ENCODE measurements at places on chromosomes 4 and X.

DNA sequence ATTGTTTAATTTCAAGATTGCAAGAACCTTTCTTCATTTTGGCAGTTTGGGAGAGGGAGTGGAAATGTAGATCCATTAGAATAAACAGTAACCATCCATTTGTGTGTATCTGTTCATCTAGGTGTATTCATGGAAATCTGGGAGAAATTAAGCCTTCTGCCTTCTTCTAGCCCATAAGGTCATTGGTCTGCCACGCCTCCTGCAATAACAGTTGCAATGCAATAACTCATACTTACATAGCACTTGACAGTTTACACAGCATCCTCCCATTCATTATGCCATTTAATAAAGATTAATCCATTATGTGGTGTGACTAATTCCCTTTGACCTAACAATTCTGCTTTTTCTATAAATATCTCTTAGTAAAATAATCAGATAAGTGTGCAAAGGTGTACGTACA is 42.6 kb downstream of the SHROOM4 start:
- DNase-seq: no peak

- no peak for DNase-seq
Observed at GRCh38 chr4:18524667-18525066, 503.1 kb upstream of the LCORL start.

- peak; percentile 53 for DNase-seq
Observed at GRCh38 chr4:108351791-108352190, 183.1 kb upstream of the LEF1 start.

DNA sequence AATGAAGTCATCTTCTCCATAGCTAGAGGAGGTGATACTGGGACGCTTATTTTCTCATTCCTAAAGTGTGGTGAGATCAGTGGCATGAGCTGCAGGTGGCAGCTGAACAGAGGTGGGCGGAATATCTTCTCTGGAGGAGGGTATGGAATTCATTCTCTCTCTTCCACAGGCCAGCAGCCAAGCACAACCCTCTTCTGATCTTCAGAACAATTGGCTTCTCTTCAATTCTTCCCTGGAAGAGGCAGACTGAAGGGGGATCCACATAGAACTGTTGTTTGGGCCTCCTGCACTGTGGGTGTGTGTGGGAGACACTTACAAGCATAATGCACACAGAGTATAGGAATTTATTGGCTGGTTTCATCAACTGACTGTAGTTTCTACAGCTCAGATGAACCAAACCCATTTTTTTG is 180.4 kb upstream of the RASGEF1B start:
- no peak for DNase-seq

DNA sequence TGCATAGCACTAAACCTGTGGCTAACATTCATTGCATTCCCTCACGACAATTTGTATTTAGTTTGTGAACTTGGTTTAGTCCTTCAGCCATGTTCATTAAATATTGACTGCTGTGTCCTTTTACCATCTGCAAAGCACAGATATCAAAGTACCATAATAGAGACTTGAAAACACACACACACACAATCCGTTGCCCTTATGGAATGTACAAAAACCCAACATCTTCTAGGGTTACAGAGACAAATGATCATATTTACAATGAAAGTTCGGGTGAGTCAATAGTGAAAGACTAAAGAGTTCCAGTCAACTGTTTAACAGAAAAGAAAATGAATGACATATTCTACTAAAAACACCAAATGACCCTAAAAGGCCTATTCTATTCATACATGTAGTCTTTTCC is 50.8 kb upstream of the TXK start:
- DNase-seq: no peak

DNA sequence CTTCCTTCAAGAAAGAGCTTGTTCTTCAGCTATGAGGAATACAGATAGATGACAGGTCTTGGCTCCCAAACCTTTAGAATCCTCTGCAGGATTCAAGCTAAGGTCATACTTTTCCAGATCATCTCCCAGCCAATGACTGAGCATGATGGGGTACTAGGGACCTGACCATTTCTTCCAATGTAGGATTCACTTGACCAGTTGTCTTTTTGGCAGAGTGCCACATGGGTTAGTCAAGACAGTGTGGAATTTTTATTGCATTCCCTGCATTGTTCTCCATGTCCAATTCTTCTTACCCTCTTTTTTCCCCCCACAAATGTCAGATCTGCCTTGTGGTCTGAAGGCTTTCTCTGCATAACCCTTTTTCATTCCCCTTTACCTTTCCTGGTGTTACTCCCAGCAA is 99.5 kb downstream of the CCSER1 start:
- DNase-seq: no peak

- no peak for DNase-seq
Observed at GRCh38 chr4:73894001-73894400, 24.8 kb downstream of the CXCL1 start.

DNA sequence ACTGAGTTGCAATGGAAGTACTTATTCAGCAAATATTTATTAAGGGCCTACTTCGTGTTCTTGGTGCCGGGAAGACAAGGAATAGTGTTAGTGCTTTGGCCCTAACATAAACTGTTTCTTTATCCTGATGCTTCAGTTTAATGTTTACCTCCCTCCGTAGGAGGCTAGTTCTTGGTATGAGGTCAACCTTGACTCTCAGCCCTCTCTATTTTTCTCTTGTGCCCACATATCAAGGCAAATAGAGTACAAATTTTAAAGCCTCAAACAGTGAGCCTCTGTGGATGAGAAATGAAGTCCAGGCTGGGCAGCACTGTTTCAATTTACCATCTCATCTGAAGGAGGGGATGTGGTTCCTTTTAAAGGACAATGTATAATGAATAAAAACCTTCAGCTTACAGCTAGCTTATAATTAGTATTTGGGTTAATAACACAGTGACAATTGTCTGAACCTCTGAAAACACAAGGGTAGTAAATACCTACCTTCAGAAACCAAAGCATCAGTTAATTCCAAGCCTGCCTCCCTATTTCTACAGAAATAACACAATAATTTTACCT is 68.5 kb downstream of the SH3RF1 start:
- no peak for DNase-seq

GRCh38 chrX:2627272-2627867 is 63.7 kb upstream of the CD99 start:
- DNase-seq: no peak

- no peak for DNase-seq
Observed at GRCh38 chrX:146906166-146906565, 91.6 kb upstream of the CXorf51A start.

DNA sequence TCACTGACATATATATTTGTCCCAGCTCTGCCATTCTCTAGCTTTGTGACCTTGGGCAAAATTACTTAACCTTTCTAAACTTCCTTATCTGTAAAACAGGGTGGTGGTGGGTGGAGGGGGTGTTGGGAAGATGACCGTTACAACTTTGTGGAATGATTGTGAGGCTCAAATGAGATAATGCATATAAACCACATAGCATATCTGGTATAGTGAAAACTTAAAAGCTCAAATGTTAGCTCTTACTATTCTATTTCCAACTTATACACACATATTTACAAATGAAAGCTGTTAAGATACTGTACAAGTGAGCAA is 52.9 kb upstream of the HPRT1 start:
- no peak for DNase-seq

DNA sequence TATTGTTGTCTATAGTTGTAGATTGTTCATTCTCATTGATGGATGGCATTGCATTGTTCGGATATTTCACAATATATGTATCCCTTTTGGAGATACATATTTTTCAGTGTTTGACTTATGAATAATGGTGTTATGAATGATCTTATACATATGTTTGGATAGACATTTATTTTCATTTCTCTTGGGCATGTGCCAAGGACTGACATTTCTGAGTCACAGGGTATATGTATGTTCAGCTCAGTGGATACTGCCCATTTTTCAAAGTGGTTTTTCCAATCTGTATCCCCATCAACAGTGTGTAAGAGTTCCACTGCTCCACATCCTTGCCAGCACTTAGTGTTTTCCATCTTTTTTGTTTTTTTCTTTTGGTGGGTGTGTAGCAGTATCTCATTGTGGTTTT is 45.0 kb upstream of the RAB40AL start:
- DNase-seq: no peak

DNA sequence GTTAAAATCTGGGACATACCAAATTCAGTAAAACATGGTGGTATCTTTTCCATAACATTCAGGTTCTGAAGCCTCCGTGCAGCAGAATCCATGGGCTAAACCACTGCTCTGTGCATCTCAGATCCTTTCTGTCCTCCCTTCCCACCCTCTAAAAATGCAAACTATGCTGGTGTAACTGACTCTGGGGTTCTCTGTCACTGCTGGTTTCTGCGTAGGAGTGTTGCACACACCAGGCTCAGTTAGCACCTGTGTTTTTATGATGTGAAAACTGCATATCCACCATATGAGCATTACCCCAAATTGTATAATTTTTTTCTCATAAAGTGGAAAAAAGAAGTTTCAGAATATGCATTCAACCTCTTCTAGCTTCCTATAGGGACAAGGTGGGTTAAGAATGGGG is 22.4 kb upstream of the IL21 start:
- no peak for DNase-seq

DNA sequence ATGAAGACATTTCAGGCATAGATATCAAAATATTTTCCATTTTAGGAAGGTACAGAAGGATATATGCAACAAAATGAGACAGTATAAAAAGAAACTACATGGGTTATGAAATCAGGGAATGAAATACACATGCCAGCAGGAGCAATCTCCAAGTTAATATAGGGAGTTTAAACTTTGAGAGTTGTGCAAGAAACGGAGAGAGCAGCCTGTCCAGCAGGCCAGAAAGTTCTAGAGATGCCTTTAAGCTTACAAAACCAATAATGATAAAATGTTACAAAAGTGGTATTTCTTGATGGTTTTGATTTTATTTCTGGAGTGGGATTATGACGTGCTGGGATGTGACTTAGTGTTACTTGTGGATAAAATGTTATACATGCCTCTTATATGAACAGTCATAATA is 2047.9 kb downstream of the ARAP2 start:
- DNase-seq: peak; percentile 3

DNA sequence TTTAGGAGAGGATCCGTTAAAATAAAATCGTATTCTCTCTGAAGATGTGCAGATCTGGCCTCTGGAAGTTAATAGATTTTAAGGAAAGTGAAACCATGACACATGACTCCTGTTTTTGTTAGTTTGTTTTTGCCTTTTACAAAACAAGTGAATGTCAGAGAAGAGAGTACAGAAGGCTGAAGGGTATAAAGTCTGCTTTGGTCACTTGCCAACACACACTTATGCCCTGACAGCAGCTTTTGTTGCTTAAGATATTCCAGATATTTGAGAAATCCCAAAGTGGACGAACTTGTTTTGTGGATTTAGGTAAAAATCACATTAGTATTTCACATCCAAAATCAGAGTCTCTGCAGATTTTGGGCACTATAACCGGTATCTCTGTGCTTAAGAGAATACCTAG is 192.4 kb upstream of the RASGEF1B start:
- peak; percentile 67 for DNase-seq

- no peak for DNase-seq
Observed at GRCh38 chr4:2729533-2729875, 26.6 kb downstream of the TNIP2 start.

DNA sequence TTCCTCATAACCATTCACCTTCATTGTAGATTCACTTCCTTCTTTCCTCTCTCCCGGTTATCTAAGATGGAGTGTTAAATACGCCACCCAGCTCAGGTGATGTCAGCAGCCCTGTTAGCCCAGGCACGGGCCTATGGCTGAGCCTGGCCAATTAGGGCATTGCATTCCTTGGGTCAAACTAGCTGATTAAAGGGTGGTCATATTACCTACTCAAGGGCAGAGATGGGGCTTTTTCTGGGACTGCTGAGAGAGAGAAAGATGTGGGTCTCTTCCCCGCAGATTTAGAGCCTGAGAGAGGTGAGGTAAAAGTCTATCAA is 39.9 kb upstream of the AFAP1 start:
- no peak for DNase-seq

GRCh38 chr4:62028745-62029144 is 828.6 kb downstream of the ADGRL3 start:
- DNase-seq: no peak

DNA sequence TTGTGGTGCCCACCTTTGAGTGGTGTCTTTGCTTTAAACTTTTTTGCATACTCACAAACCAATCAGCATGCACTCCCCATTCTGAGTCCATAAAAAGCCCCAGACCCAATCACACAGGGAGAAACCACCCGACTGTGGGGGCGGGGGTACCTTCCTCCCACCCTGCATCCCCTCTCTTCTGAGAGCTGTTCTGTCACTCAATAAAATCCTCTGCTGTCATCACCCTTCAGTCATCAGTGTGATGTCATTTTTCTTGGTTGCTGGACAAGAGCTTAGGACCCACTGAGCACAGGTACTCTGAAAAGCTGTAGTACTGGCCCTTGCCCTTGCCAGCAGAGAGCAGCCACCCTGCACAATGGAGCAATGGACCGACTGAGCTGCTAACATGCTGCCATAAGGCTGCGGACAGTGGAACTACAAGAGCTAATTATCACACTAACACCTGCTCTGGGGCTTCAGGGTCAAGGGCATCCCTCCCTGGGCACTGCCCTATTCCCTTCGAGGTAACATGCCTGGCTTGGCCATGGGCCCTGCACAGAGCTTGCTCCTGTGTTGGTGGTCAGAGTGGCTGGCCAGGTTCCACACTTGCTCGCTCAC is 62.9 kb upstream of the PGRMC2 start:
- DNase-seq: no peak

DNA sequence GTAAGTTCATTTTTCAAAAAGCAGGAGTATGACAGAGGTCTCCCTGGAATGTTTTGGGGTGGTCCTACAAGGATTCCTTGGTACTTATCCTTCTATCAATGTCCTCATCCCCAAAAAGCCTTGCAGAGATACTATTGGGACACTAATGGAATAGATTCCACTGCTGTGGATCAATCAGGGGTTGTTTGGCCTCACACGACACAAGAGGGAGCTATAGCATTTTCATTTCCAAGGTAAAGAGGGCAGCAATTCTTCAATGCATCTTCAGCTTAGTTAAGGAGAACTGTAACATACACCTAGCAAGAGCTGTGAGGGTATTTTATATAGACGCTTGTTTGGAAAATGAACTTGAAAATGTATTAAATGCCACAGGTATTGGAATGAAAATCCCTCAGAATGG is 50.9 kb downstream of the USP26 start:
- DNase-seq: peak; percentile 3

Measured in umbilical cord (tissue), 2 donors.